Mucosa of gallbladder (tissue), 1 donor: ENCODE measurements at places on chromosomes 3 and 15. TPM values are rescaled to one million over a fixed set of nuclear protein-coding genes. Genes with fewer than 3 reads are reported as not detected.
A peak's percentile ranks its signal among the peaks of the same experiment; 100 is the strongest.

DNA sequence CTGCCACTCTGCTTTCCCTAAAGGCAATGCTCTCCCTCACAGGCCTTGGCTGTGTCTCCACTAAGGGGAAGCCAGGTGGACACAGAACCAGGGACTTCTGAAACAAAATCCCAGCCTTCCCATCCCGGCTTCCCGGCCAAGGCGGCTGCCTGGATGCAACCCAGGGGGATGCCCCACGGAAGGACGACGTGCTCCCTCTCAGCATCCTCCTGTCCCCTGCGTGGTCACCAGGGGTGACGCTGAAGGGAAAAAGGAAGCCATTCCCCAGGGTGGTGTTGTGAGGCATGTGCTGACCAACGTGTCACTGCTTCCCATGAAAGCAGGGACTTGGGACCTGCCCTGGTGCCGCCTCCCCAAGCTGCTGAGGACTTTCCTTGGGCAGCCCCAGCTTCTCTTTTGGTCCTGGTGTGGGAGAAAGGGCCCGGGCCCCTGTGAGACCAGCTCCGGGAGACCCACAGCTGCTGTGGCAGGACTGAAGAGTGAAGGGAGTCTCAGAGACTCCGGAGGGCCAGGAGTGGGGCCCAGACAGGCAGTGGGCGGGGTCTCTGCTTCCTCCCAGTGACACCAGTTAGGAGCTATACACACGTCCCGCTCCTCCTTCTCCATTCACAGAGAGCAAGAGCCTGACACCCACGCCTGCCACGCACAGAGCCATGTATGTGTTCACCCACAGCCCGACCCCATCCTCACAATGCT is 139.2 kb downstream of the NUP210 start:
- DNase-seq, result no peak

DNA sequence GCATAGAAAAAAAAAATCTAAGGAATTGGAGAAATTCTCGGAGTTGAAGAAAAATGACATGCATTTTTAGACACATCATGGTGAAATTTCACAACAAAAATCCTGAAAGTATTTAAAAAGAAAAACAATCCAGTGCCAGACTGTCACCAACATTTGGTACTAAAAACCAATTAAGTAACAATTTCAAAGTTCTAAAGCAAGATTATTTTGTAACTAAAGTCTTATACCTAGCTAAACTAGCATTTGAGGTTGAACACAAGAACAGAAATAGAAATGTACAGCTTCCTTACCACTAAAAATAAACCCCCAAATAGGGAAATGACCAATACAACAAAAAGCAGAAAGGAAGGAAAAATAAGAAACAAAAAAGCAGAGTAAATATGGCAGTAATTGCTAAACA is 11.9 kb downstream of the TOMM70 start:
- no peak for DNase-seq

DNA sequence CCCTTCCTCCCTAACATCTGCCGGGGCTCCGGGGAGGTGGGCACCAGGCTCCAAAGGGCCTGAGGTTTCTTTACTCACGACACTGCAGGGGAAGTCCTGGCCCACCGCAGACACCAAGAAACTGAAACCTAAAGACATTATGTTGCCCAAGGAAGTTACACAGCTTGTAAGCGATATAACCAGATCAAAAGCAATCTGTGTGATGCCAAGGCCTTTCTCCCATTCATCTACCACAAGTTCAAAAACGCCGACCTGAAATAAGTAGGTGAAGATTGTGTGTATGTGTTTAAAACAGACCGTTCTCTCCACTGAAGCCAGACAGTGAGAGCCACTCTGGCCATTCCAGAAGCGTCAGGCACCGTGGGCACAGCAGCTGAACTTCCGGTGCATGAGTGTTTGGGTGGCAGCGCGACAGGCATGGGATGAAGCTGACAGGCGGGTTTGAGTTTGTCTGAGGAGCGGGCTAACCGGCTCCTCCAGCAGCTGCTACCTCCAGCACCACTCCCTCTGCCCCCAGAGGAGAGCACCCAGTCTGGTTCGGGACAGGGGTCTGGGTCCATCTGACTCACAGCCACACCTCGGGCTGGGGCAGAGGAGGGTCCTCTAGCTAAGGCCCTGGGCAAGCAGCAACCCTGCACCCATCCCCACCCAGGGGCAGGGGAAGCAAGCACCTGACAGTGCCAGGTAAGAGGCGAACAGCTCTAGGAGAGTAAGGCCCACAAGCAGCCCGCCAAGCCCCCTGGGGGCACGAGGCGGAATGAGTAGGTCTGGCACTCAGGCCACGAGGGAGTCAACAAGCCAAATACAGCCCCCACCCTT is 1.3 kb downstream of the TNK2 start:
- DNase-seq, result no peak

DNA sequence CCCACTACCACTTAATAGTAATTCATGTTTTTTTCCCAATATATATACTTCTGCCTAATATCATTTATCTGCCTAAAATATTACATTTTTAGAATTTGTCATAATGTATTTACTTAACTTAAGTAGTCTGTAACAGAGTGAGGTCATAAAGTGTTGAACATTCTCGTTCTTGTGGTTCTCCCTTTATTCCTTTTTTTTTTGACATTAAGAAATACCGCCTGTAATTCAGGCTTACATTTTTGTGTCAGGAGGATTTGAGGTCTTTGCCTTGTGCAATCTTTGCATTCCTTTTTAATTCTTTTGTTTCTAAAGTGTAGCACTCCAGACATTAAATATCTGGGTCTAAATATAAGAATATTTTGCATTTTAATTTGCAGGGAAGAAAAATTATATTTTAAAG is 315.4 kb downstream of the PTPRG start:
- DNase-seq, result no peak

DNA sequence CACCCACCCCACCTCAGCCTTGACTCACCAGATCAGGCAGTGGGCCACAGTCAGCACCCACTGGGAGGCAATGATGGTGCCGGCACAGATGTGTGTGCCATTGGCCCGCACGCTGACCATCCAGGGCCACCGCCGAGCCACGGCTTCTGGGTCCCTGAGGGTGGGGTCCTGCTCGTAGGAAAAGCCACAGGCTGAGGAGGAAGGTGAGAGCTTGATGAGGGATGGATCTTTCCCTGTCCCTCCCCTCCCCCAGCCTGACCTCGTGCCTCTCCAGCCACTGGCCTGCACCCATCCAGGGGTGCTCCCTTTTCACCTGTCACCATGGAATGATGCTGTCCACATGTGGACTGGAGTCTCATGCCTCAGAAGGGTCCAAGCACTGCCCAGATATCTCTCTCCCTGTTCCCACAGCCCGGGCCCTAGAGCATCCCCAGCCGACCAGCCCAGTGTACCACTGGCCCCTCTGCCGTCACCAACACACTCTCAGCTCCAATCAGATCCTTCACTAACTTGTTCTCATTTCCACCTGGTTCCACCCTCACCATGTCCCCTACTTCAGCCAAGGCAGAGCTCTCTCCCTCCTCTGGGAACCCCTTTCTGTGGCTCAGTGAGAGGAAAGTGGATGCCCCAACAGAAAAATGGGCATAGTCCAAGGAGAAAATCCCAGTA is 2.0 kb downstream of the PRSS50 start:
- DNase-seq, result no peak

DNA sequence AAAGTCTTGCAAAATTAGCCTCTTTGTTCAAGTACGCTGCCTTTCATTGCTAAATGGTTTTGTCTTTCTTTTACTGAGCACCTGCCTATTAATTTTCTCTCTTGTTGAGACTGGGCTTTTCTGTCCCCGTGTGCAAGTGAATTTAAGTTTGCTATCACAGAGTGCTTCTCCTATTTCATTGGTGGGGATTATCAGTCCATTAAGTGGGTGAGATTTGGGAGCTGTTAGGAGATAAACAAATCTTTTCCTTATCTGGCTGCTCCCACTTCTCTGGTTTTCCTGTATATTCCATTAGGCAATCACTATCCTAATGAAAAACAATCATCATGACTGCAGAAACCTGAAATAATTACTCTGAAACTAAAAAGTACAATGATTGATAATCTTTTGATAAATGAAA is 254.2 kb downstream of the NR1D2 start:
- DNase-seq, result no peak

DNA sequence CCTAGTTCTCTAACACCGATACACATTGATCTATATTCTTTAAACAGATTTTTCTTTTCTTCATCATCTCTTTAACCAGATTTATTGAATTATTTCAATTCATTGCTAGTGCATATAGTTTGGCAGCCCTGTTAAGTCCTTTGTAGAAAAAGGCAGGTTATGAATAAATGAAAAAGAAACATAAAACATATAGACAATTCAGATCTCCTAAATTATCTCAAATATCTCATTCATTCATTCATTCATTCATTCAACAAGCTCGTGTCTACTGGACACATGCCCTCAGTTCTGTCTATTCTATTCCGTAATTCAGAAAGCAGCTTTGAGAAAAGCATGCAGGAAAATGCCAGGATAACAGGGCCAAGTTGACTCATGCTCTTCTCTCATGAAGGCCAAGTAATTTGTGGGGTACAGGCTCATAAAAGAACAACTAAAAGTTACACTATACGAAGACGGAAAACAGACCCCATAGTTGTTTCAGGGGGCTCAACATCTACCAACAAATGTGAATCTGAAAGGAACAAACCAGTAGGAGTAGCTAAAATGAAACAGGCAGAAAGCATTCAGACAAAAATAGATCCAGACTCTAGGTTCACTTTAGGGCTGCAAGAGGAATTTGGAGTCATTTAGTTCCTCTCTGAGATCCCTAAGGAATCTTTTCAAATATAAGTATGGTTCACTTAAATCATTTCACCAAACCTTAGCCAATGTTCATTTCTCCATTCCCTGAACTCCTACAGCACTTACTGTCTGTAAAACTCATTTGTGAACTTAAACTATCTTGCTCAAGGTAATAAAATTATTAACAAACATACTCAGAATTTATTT is 7.5 kb downstream of the ZNF148 start:
- DNase-seq, result no peak

GRCh38 chr3:46947546-46947901 is 29.0 kb downstream of the CCDC12 start:
- DNase-seq, result no peak

- no peak for DNase-seq
These were observed 223.0 kb upstream of the MLF1 start for GRCh38 chr3:158347966-158348365.

GRCh38 chr3:176953106-176954060 is 243.9 kb downstream of the TBL1XR1 start:
- DNase-seq, result peak; percentile 81

DNA sequence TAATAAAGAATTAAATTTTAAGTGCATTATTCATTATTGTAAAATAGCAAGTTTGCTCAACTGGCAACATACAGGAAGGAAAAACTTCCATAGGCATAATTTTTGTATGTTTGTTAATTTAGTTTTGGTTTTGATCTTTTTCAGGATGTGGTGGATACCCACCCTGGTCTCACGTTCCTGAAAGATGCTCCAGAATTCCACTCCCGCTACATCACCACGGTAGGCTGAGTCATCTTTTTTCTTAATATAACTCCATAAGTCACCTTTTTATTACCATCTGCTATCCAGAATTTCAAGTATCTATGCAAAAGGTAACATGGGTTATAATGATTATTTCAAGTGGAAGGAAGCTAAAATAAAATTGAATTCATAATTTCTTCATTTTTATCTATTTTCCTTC is 104.8 kb downstream of the PPP2R3A start:
- no peak for DNase-seq

DNA sequence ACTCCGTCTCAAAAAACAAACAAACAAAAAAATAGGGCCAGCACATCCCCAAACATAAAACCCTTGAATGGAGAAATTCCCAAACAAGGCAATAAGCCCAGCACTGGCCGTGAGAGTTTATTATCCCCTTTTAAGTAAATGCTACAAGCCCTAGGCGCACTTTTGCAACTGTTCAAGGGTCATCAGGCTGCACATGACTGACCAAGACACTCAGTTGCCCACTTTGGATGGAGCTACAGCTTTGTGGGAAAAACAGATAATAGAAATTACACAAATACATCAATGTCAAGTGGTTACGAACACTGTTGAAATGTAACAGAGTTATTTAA is 33.7 kb upstream of the ZNF445 start:
- no peak for DNase-seq

GRCh38 chr3:112132975-112133448 is at the start of gene GCSAM:
Gene GCSAM (minus strand): TSS chr3:112133248. CDS start chr3:112133120, 128 bp downstream.
- peak; percentile 37 for DNase-seq

DNA sequence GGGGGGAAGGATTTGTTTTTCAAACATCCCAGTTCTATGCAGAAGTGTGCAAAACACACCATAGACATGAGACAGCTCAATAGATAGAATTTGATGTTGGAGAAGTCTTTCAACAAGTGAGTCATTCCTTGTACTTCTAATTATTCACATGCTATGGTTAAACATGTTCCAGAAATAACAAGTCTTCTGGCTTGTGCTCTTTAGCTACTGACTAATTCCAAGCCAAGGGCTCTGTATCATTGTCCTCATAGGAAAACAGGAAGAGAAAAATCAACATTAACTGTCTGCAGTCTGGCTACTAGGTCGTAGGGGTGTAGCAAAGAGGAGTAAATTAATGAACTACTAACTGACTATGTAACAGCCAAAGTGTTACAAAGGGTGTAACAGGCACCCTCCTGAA is 25.8 kb downstream of the LDHAL6B start:
- DNase-seq, result no peak

DNA sequence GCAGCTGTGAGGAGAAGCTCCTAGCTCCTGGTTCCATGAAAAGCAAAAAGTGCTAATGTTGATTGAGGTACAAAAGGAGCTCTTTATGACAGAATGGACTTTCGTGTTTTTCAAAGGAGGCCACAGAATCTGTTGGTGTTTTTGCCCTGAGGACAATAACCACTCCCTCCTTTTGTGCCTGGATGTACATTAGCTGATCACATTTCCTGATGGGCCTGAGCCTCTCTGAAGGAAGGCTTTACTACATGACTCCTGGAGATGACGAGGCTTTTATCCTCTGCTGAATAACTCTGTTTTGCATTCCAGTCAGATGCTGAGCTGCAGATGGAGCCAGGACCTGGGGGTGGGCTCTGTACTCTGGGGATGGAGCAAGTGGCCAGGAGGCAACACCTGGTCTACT is 301.9 kb downstream of the CACNA2D3 start:
- no peak for DNase-seq

- DNase-seq, result no peak
These were observed 10.0 kb downstream of the DCP1A start for GRCh38 chr3:53337167-53337940.

GRCh38 chr3:127573401-127573800 is 17.1 kb downstream of the TPRA1 start:
- no peak for DNase-seq

- DNase-seq, result no peak
These were observed 68.6 kb downstream of the SLC6A6 start for GRCh38 chr3:14471016-14471415.

The CIB2 gene
- 4.0 TPM for total RNA-seq

The C3orf85 gene
- not detected for total RNA-seq

The CHD2 gene
- 124 TPM for total RNA-seq

The INSYN1 gene
- total RNA-seq, result 13.8 TPM

The PIGZ gene
- total RNA-seq, result 7.5 TPM

The DOCK3 gene
- 1.3 TPM for total RNA-seq
